ENCODE measurements at places on chromosomes 5 and 9.
A peak's percentile ranks its signal among the peaks of the same experiment; 100 is the strongest.

DNA sequence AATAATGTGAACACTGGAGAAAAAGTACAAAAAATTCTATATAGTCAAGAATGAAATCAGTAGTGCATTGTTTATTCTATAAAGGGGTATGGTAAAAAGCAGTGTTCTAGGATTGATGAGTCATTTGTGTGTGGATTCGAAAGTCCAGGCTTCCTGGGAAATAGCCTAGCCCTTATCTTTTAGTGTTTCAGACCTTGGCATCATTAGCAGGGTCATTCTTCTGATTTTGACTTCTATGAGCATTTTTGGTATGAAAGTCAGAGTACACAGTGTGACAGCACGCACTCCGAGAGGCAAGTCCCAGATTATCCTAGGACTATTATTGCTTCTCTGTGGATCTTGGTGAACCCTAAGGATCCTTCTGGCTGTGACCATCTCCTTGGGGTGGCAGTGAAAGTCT, 16.9 kb downstream of the PCSK5 start:
- no peak for DNase-seq

- no peak for DNase-seq
Measured at GRCh38 chr9:113461943-113462342, 1.6 kb upstream of the RGS3 start.

GRCh38 chr5:154136141-154136540, 54.4 kb upstream of the GALNT10 start:
- DNase-seq: no peak

DNA sequence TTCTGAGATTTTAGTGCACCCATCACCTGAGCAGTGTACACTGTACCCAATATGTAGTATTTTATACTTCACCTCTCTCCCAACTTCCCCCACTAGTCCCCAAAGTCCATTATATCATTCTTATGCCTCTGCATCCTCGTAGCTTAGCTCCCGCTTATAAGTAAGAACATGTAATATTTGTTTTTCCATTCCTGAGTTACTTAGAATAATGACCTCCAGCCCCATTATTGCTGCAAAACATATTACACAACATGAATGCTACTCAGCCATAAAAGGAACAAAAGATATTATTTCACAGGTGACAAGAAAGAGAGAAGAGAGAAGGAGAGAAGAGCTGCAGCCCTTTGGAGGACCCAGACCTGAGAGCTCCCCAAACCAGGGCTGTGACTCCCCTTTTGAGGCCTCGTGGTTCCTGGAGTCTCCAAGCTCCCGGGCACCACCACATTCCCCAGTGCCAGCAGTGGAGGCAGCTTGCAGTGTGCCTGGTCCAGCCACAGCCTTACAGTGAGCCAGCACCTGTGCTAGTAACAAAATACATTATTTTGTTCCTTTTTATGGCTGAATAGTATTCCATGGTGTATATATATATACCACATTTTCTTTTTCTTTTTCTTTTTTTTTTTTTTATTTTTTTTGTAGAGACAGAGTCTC, 194.5 kb upstream of the DAB2 start:
- no peak for DNase-seq

DNA sequence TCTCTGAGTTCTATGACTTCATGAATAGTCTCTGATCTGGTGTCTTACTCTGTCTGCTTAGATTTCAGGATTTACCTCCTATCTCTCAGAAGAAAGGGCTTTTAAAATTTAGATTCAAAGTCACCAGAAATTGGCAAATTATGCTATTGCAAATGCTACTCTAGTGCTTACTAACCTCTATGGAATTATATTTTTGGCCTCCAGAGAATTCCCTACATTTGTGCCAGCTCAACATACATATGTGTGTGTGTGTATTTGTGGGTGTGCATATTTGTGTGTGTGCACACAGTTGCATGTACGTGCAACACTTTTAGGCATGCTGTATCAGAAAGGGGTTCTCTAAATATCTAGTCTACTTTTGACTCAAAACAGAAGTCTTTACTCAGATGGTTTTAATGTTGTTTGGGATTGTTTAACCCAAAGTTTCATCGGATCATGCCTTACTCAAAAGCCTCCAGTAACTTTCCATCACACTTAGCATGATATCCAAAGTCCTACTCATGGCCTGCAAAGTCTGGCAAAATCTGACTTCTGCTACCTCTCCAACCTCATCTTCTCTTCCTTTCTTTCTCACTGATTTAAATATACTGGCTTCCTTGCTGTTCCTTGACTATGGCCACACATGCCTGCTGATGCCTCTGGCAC, 147.6 kb upstream of the NR3C1 start:
- no peak for DNase-seq

- no peak for DNase-seq
Measured at GRCh38 chr9:117013440-117013995, 326.4 kb downstream of the TRIM32 start.

GRCh38 chr5:169162407-169162806, 138.5 kb downstream of the SLIT3 start:
- no peak for DNase-seq

DNA sequence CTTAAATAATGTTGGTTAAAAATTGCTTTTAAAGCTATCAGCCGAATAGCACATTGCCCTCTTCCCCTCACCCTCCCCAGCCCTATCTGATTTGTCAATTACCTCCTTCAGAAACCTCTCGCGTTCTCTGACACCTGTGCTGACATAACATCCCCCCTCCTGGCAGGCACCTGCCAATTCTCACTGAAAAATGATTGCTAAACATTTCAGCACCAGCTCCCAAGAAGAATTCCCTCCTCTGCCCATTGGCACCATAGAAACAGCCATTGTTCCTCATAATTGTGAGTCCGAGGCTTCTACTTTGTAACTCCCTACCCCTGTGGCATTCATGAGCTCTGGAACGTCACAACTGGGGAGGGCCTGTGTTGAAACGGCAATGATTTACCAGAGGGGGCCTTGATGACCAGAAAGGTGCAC, 20.2 kb downstream of the CDH6 start:
- DNase-seq: peak; percentile 77

- no peak for DNase-seq
Measured at GRCh38 chr9:88905506-88905905, 85.8 kb upstream of the S1PR3 start.

DNA sequence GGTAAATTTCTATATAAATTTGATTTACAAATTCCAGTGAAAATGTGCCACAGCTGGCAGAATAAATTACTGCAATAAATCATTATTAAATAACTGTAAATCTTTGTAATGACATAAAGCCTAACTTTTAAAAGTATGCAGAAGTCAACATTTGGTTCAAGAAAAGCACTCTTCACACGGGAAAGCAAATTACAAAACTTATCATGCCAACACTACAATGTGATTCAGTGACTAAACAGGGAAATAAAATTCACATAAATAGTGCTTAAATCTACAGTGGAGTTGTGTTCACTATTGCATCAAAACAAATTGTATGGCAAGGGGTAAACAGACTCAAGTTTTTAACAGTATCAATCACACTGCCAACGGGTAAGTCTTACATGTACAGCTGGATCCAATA, 117.2 kb downstream of the BNC2 start:
- DNase-seq: no peak

GRCh38 chr5:110383231-110383630, 343.2 kb downstream of the TMEM232 start:
- no peak for DNase-seq

DNA sequence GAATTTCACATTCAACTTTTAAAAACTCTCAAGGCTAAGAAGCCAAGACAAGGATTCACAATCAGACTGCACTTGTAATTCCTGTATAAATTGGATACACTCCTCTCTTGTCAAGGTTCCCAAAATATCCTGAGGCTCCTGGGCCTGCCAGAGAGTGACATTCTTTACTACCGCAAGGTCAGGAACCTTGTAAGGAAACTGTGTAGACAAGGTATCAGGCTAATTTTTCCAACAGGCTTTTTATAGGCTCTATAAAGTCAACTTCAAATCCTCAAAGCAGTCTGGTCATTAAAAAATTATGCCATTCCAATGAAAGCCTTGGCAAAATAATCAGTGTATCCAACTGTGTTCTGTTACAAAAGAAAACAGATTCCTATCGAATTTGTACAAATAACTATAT, 15.5 kb upstream of the PAIP1 start:
- DNase-seq: no peak

GRCh38 chr9:95499847-95500246, 16.9 kb downstream of the PTCH1 start:
- DNase-seq: peak; percentile 62

DNA sequence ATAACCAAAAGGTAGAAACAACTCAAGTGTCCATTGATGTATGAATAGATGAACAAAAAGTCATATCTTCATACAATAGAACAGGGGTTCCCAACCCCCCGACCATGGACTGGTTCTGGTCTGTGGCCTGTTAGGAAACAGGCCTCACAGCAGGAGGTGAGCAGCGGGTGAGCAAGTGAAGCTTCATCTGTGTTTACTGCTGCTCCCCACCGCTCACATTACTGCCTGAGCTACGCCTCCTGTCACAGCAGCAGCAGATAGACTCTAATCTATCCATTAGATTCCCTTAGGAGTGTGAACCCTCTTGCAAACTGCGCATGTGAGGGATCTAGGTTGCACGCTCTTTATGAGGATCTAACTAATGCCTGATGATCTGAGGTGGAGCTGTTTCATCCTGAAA, 478.0 kb downstream of the BRINP1 start:
- no peak for DNase-seq

DNA sequence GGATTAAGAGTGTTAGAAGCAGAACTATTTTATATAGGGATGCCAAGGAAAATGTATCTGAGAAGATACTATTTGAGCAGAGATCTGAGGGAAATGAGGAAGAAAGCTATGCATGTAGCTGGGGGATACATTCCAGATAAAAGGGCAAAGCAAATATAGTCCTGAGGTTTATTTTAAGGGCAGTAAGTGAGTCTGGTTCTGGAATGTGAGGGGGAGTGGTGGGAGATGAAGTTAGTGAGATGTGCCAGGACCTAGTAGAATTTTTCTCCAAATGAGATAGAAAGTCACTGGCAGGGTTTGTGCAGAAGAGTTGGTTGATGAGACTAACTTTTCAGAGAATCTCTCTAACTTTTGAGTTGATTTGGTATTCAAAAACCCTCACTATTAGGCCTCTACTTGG, 374.7 kb downstream of the ADGRV1 start:
- DNase-seq: no peak

DNA sequence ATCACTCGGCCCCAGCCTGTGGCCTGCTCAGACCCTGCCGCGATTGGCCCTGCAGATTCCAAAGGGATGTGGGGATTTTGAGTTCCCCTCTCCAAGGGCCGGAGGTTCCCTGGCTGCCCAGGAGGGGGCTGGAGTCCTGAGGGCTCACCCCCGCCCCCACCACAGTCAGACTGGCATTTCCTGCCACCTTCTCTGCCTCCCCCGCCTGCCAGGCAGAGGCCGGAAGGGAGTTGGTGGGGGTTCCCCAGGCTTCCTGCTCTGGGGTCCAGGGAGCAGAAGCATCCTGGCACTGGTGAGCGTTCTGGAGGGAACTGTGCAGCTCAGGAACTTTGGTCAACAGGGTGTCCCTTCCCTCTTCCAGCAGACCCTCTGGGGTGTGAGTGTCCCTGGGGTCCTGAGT, 70.6 kb downstream of the RXRA start:
- no peak for DNase-seq

DNA sequence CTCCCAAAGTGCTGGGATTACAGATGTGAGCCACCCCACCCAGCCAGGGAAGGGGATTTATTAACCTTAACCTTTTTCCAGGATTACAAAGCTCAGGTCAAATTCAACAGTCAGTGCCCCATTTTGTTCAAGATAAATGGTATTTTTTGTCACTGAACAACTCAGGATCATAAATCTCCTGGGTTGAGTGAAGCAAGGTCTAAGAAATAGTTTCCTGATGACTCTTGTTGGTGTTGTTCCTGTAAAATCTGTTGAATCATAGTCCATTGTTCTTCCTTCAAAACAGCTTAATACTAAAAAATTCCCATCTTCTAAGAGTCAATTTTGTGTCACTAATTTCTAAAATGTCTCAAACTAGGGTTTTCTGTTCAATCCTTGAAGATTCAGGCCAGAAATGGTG, 33.9 kb upstream of the JMY start:
- no peak for DNase-seq

- no peak for DNase-seq
Measured at GRCh38 chr5:111741278-111741677, 15.7 kb downstream of the NREP start.

DNA sequence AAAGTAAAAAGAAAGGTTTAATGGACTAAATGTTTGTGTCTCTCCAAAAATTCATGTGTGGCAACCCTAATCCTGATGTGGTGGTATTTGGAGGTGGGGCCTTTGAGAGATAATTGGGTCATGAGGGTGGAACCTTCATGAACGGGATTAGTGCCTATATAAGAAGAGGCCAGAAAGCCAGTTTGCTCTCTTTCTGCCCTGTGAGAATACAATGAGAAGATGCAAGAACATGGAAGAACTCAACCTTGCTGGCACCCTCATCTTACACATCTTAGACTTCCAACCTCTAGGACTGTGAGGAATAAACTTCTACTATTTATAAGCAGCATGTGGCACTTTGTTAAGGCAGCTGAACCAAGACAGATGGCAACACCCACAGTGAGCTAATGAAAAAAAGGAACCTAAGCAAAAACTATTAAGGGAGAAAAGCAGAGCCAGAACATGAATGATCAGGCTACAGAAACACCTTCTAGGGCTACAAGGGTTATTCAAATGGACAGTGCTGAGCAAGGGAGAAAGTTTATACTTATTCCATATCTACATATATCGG, 159.5 kb downstream of the PLK2 start:
- no peak for DNase-seq

GRCh38 chr9:133779516-133780403, 41.6 kb upstream of the SARDH start:
- no peak for DNase-seq

GRCh38 chr9:35277628-35278359, 116.0 kb downstream of the UNC13B start:
- no peak for DNase-seq

DNA sequence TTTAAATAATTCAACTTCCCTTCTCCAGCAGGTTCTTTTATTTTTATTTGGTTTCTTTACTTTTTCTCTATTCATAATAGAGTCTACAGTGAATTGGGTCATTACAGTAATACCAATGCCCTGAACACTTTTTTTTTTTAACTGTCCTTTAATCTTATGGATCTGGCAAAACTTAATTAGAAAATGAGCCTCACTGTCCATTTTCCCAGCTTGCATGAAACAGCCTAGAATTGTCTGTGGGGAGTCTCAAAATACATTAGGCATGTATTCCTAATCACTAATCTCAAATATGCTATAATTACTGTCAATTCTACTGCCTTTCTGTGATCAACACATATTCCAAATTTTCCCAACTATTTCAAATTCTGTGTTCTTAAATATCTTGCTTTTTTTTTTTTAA, 406.8 kb downstream of the ANXA1 start:
- DNase-seq: no peak

DNA sequence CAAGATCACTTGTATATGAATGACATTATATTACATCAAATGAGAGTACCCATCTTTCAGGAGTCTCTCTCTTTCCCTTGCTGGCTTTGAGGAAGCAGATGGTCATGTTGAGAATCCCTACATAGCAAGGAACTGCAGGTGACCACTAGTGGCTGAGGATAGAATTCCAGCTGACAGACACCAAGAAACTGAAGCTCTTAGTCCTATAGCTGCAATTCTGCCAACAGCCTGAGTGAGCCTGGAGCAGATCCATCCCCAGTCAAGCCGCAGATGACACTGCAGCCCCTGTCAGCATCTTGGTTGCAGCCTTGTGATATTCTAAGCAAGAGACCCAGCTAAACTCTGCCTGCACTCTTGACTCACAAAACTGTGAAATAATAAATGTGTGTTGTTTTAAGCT, 531.5 kb downstream of the CSNK1G3 start:
- DNase-seq: peak; percentile 73

GRCh38 chr9:110537841-110538646, 41.5 kb downstream of the SVEP1 start:
- DNase-seq: no peak
